Body of pancreas (tissue), 4 donors: ENCODE measurements at places on chromosomes 3 and 15. TPM values are rescaled to one million over a fixed set of nuclear protein-coding genes. Genes with fewer than 3 reads are reported as not detected.

DNA sequence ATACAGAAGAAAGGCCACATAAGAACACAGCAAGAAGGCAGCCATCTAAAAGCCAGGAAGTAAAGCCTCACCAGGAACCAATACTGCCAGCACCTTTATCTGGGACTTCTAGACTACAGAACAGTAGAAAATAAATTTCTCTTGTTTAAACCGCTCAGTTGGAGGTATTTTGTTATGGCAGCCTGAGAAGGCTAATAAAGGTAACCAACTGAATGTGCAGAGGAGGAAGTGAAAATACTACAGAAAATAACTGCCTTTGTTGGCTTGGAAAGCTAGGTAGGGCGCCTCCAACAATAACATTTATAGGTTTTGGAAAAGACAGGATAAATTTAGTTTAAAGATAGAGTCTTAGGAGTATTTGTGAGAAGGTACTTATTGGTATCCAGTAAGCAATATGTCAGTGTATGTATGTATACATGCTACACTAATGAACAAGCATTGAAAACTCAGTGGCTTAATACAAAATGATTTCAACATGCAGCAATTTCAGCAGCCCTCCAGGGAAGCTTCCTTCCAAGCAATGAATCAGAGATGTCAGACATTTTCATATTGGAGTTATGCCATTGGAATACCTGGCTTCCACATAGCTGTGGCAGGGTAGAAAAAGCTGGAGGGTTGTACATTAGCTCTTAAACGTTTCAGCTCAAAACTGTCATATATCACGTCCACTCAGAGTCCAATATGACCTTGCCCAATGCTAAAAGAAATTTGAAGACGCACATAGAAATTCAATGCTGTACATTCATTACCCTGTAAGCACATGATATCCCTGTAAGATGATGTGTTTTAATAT, 48.9 kb downstream of the ZBBX start:
- H3K27me3 ChIP-seq = no peaks in the 10 kb centered on the region
- DNase-seq = no peak
- no peak overlapping the region for H3K27ac ChIP-seq

MRPS22 gene
- 29.7 TPM for total RNA-seq

GRCh38 chr3:171342783-171343420, 117.3 kb downstream of the TNIK start:
- no peak for DNase-seq
- H3K4me1 ChIP-seq = peaks cover 31% of the 10 kb centered on the region
- no peaks in the 10 kb centered on the region for H3K36me3 ChIP-seq
- H3K4me3 ChIP-seq = no peak overlapping the region
- H3K27me3 ChIP-seq = no peaks in the 10 kb centered on the region

DNA sequence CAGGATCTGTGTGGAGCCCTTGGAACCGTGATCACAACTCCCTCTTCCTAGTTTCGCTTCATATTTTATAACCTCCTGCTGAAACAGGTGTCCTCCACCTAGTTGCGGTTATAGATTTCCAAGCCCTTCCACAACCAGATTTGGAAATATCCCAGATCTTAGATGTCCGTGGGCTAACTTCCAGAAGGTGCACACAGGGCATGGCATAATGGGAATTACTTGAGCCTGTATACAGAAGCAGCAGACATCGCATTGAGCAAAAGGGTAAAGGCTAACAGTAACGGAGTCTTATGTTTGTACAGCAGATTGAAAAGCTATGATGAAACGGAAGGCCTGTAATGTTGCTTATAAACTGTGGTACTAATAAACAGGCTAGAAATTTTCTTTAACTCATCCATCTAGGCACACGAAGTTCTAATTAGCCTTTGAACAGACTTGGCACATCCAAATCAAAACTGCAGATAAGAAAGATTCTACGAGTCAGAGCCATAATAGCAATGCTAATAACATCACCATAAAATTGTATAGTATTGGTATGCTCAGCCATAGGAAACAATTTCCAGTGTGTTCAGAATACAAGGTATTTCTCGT, 1.2 kb upstream of the USF3 start:
- no peaks in the 10 kb centered on the region for H3K27me3 ChIP-seq
- peak; percentile 24 for DNase-seq
- peak overlapping the region; percentile 19 for H3K4me3 ChIP-seq
- peak overlapping the region; percentile 86 for H3K27ac ChIP-seq

DNA sequence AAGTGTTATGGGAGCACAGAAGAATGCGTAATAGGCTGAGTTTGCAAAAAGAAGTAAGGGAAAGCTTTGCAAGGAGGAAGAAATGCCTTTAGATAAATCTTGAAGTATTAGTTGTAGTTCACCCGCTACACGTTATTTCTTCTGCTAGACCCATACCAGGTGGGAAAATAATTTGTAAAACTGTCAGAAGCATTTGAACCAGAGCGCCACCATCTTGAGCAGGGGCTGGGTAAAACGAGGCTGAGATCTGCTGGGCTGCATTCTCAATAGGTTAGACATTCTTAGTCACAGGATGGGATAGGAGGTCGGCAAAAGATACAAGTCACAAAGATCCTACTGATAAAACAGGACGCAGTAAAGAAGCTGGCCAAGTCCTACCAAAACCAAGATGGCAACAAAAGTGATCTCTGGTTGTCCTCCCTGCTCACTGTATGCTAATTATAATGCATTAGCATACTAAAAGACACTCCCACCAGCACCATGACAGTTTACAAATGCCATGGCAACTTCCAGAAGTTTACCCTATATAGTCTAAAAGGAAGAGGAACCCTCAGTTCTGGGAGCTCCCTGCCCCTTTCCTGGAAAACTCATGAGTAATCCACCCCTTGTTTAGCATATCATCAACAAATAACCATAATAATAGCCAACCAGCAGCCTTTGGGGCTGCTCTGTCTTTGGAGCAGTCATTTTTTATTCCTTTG, 50.0 kb upstream of the ZNF280D start:
- H3K4me3 ChIP-seq = no peak overlapping the region
- no peaks in the 10 kb centered on the region for H3K4me1 ChIP-seq
- no peak overlapping the region for H3K27ac ChIP-seq
- H3K27me3 ChIP-seq = no peaks in the 10 kb centered on the region
- H3K36me3 ChIP-seq = no peaks in the 10 kb centered on the region
- no peak for DNase-seq

NUP210 gene
- total RNA-seq = 19.1 TPM

- DNase-seq = peak; percentile 39
- no peaks in the 10 kb centered on the region for H3K27me3 ChIP-seq
- peaks cover 68% of the 10 kb centered on the region for H3K4me1 ChIP-seq
- H3K36me3 ChIP-seq = no peaks in the 10 kb centered on the region
- H3K4me3 ChIP-seq = no peak overlapping the region
- no peak overlapping the region for H3K27ac ChIP-seq
Observed at GRCh38 chr15:45332694-45333093, 45.6 kb downstream of the GATM start.

DNA sequence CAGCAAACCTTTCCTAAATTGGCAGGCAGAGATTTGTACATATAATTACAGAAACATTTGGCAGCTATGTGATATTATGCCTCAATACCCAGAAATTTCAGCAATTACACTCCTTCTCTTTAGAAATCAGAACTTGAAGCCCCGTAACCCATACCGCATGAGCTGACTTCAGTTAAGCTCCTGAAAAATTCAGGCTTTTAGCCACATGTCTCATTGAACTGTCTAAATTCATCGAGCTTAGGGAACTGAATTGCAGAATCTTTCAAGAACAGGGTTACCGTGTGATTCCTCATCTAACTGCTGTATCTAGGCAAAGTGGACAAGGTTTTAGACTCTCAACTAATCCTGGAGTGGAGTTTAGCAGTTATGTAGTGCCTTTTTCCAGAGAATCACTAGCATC, 333.0 kb downstream of the EPHA3 start:
- H3K4me1 ChIP-seq = no peaks in the 10 kb centered on the region
- H3K27ac ChIP-seq = no peak overlapping the region
- no peak overlapping the region for H3K4me3 ChIP-seq

KATNBL1 gene
- 45.8 TPM for total RNA-seq

DNA sequence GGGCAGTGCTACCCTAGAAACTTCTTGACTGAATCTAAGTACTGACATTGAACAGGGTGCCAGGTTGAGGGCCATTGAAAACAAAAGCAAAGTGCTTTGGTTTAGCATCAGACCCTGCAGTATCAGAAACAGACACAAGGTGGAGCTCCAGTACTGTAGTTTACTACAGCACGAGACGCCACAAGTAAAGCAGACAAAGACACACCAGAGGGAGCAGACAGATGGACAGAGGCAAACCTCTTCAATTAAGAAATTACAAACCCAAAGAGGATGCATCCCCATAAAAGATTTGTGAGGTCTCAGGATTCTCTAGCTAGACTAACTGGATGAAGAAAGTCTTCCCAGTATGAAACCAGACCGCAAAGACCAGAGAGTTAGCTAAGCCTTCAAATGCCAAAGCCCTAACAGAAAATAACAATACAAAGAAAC, 16.6 kb downstream of the TOP2B start:
- no peaks in the 10 kb centered on the region for H3K27me3 ChIP-seq
- H3K36me3 ChIP-seq = no peaks in the 10 kb centered on the region
- H3K4me1 ChIP-seq = peaks cover 20% of the 10 kb centered on the region
- DNase-seq = peak; percentile 83

DNA sequence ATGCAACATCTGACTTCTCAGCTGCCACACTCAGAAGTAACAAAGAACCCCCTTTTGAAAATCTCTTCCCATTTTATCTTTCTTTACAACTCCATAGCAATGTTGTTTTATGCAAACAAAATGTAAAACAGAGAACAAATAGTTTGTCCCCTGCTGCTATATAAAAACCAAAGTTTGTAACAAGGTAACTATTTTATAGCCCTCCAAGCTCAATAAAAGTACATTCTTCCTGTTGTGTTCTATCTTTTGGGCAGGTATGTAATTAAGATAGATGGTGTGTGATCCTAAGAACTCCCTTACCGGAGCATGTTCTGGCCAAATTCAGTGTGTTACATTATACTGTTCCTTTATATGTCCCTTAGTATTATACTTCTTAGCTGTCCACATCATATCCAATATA, 12.6 kb upstream of the CGNL1 start:
- no peaks in the 10 kb centered on the region for H3K27me3 ChIP-seq
- DNase-seq = no peak
- H3K4me3 ChIP-seq = no peak overlapping the region
- H3K4me1 ChIP-seq = peaks cover 6% of the 10 kb centered on the region
- H3K36me3 ChIP-seq = no peaks in the 10 kb centered on the region
